ENCODE measurements at places on chromosomes 11 and 22. TPM values are rescaled to one million over a fixed set of nuclear protein-coding genes. Genes with fewer than 3 reads are reported as not detected.

DNA sequence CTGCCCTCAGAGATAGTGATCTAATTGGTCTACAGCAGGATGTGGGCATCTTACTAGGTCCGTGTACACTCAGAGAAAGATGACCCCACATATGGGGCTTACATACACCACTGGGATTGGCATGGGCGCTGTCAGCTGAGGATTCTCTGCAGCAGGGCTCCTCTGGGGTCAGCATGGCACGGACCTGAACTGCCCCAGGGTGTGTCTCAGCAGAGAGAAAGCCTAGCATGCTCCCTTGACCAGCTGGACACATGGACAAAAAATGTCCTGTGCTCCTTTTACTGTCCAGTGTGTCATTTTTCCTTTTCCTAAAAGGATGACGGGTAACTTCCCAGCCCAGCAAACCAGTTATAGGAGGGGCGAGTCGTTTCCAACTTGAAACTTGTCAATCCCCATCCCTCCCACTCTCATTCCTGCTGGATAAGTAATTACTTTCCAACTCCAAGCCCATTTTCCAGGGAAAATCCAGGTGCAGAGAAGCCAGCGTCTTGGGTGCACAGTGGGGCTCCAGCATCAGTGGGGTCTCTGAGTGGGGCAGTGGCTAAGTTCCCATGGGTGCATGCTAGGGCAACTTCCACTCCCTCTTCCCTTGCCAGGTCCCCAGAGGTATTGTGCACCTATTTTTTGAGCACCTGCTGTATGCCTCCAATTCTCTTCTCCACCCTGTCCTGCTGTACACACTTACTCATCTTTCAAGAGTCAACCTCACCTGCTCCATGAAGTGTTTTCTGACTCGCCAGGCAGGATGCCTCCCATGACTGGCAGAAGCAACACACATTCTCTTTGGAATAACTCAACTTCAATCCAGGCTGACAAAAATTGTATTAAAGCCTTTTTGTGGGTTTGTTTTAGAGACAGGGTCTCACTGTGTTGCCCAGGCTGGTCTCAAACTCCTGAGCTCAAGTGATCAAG, 5.0 kb downstream of the VSTM5 start:
- DNase-seq, result no peak

- no peak for DNase-seq
Observed at GRCh38 chr11:117796456-117796871, 552 bp downstream of the DSCAML1 start.

TCN2 gene
- total RNA-seq, result 12.7 TPM

EMID1 gene
- 2.0 TPM for total RNA-seq

DNA sequence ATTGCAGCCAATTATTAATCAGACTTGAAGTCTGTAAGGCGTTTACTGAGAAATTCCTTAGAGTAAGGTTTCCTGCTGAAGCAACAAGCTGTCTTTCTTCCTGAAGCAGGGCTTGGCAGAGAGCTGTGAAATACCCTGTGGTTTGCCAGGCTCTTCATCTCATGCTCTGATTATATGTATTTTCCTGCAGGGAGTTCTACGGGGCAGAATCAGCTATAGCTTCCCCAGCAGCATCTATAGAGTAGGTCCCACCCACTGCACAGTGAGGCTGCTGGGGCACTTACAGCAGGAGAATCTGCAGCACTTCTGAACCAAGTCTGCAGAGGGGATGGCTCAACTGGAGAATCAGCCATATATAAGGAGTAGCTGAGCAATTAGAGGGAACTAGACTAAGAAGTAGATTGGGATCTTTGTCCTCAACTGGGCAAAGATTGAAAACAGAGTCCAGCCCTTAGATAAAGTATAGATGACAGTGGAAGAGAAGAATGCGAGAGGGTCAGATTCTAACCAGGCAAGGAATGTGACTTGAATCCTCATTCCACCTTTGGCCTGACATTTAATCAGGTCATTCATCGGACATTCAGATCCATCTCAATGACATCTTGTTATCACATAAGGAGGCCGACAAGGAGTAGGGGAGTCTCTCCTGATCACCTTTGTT, 37.6 kb downstream of the CNTF start:
- DNase-seq, result no peak

- DNase-seq, result no peak
Observed at GRCh38 chr11:96827164-96827563, 437.4 kb downstream of the JRKL start.

DNA sequence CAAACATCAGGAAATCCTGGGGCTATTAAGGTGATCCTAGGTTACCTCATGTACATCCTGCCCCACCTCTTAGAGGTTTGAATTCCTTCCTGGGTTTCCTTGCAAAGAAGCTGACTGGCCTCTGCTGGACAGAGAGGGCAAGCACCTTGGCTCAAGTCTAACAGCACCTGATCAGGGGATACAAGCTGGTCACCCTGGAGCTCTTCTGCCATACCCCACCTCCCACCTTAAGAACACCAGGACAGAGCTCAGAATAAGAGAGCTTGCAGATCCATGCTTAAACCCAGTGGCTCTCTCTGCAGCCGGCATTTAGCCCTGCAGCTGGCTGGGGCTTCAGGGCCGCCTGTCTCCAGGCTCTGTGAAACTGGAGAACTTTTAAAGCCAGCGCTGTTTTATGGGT, 386.6 kb upstream of the NARS2 start:
- no peak for DNase-seq

- peak; percentile 50 for DNase-seq
Observed at GRCh38 chr11:34840736-34841386, 75.3 kb downstream of the APIP start.

- DNase-seq, result no peak
Observed at GRCh38 chr11:6844356-6844755, 1.1 kb upstream of the OR10A5 start.

GRCh38 chr22:38460426-38460840, 5.4 kb upstream of the KCNJ4 start:
- DNase-seq, result no peak

GRCh38 chr11:132719684-132720083, 812.6 kb downstream of the OPCML start:
- DNase-seq, result no peak

DNA sequence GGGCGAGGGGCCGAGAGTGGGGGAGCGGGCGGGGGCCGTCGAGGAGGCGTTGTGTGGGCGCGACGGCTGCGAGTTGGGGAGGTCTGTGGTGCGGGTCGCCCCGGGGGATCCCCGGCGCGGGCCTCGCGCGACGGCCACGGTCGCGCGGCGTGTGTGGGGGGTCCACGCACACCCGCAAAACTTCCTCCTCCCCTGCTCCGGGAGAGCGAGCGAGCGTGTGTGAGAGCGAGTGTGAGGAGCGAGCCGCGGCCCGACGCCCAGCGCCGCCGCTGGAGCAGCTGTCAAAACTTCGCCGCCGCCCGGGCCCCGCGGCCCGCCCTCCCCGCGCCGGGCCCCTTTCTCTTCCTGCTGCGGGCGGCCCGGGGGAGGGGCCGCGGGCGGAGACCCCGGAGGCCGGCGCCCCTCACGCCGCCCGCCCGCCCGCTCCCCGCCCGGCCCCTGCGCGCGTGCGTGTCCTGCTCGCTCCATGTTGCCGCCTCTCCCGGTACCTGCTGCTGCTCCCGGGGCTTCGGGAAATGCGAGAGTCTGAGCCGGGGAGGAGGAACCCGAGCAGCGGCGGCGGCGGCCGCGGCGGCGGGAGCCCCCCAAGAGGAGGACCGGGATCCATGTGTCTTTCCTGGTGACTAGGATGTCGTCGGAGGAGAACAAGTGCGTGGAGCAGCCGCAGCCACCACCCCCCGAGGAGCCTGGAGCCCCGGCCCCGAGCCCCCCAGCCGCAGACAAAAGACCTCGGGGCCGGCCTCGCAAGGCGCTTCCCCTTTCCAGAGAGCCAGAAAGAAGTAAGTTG, 9.0 kb upstream of the CCT8L2 start:
- no peak for DNase-seq

OR2AG2 gene
- total RNA-seq, result not detected

All from right lobe of liver (tissue), 6 donors.